ENCODE measurements at places on chromosomes 1 and 21.

DNA sequence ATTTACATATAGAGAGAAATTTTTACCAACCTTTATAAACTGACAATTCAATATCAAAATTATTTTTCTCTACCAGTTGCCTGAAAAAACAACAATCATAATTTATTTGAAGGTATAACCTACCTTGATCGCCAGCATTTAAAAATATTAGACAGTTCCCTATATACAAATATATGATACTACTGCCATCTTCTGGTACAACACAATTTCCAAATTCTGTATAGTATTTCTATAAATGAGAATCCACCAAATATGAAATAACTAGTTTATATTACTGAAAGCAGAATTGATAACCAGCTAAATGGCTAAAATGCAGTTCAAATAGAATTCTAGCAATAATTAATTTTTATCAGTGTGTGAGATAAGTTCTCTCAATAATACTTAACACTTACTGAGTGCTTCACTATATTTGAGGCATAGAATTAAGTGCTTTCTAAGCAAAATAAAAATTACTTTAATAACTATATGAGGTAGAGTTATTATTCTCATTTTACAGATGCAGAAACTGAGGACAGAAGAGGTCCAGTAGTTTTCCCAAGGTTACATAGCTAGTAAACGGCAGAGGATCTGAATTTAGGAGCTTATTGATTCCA lies 75.6 kb downstream of the PIGK start:
- no peak for DNase-seq

- DNase-seq = no peak
These were observed 7.0 kb downstream of the PALMD start for GRCh38 chr1:99652881-99653281.

DNA sequence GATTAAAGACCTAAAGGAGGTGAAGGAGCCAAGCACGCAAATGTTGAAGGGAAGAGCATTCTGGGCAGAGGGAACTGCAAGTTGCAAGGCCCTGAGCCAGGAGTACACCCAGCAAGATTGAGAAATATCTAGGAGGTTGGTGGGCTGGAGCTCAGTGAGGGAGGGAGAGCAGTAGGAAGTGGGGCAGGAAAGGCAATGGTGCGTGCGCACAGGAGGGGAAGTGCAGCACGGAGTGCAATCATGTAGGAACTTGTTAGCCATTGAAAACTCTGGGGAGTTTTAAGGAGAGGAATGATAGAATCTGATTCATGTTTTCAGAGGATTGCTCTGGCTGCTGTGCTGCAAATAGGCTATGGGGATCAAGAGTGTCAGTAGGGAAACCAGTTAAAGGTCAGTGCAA lies 13.2 kb upstream of the IGSF3 start:
- DNase-seq = no peak

GRCh38 chr1:240190881-240191401 lies 99.3 kb downstream of the FMN2 start:
- DNase-seq = no peak

DNA sequence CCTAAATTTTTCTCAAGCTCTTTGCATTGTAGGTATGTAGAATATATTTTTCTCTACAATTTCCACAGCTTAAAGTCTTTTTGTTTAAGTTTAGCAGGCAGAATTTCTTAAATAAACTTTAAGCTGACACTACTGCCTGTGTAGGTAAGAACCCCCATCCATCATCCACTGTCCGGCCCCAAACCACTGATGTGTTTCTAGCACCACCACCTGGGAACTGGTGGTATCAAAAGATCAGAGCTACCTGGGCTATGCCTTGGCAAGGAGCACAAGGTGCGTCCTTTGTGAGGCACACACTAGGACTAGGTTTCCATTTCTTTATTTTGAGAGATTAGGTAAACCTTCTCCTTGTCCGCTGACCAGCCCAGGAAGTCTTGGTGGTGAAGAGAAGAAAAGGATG lies 10.5 kb upstream of the LELP1 start:
- DNase-seq = no peak

- no peak for DNase-seq
These were observed 260.9 kb downstream of the SRGAP2C start for GRCh38 chr1:121445679-121446078.

DNA sequence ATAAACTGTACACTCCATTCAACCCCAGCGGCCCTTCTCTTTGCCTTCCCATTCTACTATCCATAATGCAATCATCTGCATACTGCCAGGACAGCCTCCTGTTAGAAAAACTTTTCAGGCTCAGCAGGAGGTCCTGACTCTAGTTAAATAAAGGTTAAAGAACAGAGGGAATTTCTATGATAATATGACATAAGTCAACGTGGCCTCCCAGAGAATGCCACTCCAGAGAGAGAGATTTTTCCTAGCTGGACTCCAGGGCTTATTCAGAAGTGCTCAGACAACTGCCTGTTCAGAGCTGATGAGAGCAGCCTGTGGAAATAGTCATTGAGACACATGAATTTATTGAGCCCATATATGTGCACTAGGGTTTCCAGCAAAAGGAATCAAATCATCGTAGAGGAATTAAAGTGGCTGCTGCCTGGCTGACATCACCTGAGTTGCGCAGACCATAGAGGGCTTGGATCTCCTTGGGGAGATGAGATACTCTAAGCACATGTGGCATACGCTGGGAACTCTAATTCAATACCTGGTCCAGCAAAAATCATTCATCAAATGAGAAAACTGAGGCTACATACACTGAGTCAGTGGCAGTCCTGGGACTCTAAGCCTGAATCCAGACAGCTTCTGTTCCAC lies 736.2 kb downstream of the PTPRU start:
- DNase-seq = no peak

DNA sequence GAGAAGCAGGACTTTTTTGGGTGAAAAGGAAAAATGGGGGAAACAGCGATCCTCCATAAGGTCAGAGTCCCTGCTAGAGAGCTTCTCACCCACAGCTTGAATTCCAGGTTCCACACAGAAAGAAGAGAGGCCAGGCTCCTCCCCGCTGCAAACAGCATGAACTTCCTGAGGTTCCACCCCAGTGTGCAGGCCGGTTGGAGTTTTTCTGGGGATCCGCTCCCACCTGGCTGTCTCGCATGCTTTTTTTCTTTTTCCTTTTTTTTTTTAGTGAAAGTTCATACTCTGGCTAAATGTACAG lies 595.1 kb upstream of the ZP4 start:
- DNase-seq = no peak

GRCh38 chr1:69982992-69983391 lies 222.4 kb downstream of the LRRC40 start:
- DNase-seq = no peak

- DNase-seq = no peak
These were observed 1.9 kb upstream of the OR2T10 start for GRCh38 chr1:248599396-248599795.

DNA sequence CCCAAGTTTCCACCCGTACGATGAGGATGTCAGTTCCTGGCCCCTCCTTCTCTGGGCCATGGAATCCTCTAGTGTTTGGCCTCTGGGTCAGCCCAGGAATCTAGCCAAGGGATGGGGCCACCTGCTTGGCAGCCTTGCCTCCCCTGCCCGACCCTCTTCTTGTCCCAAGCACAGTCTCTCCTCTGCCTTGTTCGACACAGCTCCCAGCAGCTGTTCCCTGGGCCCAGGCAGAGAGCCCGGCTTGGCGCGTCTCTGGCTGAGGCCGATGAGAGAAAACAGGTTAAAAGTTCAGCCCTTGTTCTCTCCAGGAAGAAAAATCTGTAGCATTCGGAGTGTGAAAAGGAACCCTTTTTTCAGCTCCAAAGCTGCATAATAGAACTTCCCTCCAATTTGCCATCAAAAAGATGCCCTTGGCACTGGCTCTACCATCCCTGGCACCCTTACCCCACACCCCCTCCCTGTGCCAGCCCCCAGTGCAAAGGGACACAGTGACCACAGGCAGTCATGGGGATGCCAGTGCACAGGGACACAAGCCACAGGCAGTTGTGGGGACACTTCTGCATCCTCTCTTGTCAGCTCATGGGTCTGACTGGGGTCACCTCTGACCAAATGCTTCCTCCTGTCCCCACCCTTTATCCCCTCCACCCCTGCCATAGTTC lies 68.4 kb downstream of the EPHB2 start:
- DNase-seq = no peak

DNA sequence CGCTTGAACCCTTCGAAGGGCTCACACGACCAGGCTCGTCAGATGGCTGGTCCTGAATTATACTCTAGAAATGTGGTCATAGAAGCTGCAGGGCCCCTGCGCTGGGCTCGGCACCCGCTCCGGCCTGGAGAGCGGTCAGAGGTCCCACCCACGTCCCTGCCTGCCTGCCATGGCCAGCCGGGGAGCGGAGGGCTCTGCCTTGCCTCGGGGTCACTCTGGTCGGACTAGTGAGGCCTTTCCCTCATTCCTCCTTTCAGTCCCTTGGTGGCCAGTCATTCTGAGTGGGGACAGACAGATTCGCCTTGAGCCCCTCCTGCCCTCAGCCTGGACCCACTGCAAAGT lies 529 bp upstream of the MARCKSL1 start:
- DNase-seq = no peak

- no peak for DNase-seq
These were observed 102.3 kb downstream of the RPE65 start for GRCh38 chr1:68347415-68347814.

- no peak for DNase-seq
These were observed 27.9 kb downstream of the GNB1 start for GRCh38 chr1:1862905-1863547.

DNA sequence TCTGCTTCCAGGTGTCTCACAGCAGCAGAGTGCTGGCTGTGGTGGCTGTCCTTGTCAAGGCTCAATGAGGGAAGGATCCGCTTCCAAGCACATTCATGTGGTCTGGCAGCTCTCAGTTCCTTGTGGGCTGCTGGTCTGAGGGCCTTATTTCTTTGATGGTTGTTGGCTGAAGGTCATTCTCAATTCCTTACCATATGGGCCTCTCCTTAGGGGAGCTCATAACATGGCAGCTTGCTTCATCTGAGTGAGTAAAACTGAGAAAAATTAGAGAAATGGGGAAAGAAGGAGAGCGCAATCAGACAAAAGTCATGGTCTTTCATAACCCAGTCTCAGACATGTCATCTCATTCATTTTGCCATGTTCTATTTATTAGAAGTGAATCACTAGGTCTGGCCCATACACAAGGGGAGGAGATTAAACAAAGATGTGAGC lies 81.7 kb upstream of the TSPAN2 start:
- no peak for DNase-seq

DNA sequence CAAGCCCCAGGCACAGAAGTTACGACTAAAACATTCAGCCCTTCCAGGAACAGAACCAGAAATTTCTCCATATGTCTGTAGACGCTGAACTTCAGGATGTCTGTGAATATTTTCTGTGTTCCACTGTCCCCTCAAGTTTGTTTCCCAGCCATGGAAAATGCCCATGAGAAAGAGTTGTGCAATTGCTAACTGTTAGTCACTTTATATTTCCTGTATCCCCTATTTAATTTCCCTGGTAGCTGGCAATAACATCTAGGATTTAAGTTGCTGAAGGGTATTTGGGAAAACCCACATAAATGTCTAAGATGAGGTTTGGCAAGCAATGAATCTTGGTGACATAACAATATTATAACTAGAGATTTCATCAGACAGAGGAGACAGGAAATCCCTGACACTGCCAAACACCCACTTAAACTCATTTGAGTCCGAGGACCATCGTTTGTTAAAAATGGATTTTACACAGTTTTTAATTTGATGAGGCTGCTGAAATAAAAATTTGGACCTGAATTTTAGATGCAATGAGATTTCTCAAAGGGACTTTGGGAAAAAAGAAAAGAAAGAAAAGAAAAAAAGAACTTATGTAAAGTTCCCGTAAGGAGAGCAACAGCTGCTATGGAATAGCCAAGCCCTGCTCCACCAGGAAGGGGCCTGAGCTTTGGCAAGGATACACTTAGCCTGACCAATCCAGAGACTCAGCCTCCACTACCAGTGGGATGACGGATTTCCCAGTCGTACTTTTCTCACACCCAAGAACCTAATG lies 21.8 kb upstream of the ERRFI1 start:
- DNase-seq = no peak

GRCh38 chr1:238690415-238690814 lies 696.0 kb upstream of the CHRM3 start:
- no peak for DNase-seq

All from T-helper 9 cell (primary cell).